ENCODE measurements at places on chromosomes 3 and 15. TPM values are rescaled to one million over a fixed set of nuclear protein-coding genes. Genes with fewer than 3 reads are reported as not detected.

Gene TIMP4
- 10.5 TPM for total RNA-seq

Gene ZDHHC23
- 2.9 TPM for total RNA-seq

Gene AP4E1
- 6.5 TPM for total RNA-seq

Gene CFAP92
- not detected for total RNA-seq

GRCh38 chr3:151841801-151842200 lies 27.9 kb downstream of the AADAC start:
- no peak for DNase-seq

- no peak for DNase-seq
Observed at GRCh38 chr3:194933465-194933864, 247.8 kb downstream of the FAM43A start.

Measured in Caki2 (cell line).